H9 (cell line): ENCODE measurements at places on chromosomes 5 and 9. TPM values are rescaled to one million over a fixed set of nuclear protein-coding genes. Genes with fewer than 3 reads are reported as not detected.

Gene PPP1R26
- total RNA-seq, result 34.0 and 38.0 TPM in 2 replicates

Gene TMEM171
- total RNA-seq, result 0.42 TPM in 2 replicates

Gene GAPT
- total RNA-seq, result not detected in 2 replicates

- no peak for DNase-seq
- no peaks in the 10 kb centered on the region for H3K36me3 ChIP-seq
- H3K4me3 ChIP-seq, result no peak overlapping the region
- no peak overlapping the region for H3K27ac ChIP-seq
- H3K27me3 ChIP-seq, result no peaks in the 10 kb centered on the region
These were observed 21.4 kb downstream of the GARNL3 start for GRCh38 chr9:127285965-127286364.

GRCh38 chr5:103464835-103465484, 97.6 kb downstream of the NUDT12 start:
- H3K27me3 ChIP-seq, result no peaks in the 10 kb centered on the region
- H3K36me3 ChIP-seq, result no peaks in the 10 kb centered on the region
- DNase-seq, result no peak

GRCh38 chr5:146825033-146825432, 53.5 kb downstream of the PPP2R2B start:
- H3K27ac ChIP-seq, result no peak overlapping the region
- 0 out of 2 replicates have a peak, but pooled peaks cover 4% of the 10 kb centered on the region for H3K4me1 ChIP-seq
- no peak overlapping the region for H3K4me3 ChIP-seq
- DNase-seq, result peak; percentile 54
- H3K36me3 ChIP-seq, result no peaks in the 10 kb centered on the region
